MG63 (cell line): ENCODE measurements at places on chromosomes 1 and 21.

DNA sequence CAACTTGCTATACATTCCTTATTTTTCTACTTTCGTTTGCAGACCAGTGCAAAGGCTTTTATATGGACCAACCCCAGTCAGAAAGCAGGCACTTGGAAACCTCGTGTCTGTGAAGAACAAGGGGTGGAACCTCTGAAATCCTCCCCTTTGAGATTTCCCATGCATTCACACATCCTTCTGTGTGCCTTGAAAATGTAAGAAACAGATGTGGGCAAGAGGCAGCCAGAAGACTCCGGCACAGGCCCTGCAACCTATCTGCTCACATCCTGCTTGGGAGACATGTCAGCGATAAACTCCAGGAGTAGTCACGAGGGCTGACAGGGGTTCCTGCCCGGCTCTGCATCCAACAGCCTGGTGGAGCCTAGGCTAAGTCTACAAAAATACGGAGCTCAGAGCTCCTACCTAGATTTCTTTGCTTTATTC, 42.5 kb downstream of the ETS2 start:
- no peak for DNase-seq

DNA sequence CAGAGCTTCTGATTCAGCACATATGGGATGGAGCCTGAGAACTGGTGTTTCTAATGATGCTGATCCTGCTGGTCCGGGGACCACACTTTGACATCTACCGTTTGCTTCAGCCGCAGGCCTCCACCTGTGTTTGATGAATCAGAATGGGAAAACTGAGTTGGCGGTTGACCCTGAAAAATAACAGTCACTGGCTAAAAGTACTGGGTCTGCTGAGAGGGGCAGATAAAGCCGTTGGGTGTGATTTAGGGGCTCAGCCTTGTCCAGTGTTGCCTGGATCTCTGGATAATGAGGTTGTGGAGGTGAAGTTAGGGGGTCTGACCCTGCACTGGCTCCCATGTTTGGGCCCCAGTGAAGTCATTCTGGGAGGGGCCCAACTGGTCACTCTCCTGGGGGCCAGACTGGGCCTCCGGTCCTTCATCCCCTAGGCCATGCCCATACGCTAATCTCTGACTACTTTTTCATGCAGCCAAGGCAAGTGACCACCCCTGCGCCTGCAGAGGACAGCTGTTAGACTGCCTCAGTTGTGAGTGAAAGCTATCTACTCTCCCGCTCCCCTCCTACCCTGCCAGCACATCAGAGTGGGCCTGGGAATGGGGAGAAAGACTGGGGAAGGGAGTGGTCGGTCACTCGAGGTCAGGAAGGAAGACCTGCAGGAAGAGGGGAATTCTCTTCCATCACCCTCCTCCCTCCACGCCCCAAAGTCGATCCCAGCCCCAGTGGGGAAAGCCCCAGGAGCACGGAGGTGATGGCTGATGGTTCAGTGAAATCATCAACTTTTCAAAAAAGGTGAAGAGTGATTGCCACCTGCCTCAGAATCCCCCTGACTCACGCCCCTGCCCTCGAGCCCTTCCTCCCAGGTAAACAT, 27.7 kb downstream of the VASH2 start:
- DNase-seq, result no peak

DNA sequence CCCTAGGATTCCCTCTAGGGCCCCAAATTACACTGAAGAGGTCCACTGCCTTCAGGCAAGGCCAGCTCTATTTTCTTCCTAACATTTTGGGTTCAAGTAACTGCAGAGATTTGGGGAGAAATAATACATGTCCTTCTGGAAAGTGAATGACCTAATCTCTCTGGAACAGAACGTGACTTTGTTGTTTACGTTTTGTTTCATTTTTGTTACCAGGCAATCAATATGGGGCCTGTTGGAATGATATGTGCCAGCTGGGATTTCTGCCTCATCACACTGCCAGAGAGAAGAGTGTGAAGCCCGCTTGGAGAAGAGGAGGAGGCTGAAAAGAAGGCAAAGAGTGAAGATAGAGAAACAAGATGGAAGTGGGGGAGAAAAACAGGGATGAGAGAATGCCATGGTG, 116.7 kb downstream of the FASLG start:
- DNase-seq, result no peak

DNA sequence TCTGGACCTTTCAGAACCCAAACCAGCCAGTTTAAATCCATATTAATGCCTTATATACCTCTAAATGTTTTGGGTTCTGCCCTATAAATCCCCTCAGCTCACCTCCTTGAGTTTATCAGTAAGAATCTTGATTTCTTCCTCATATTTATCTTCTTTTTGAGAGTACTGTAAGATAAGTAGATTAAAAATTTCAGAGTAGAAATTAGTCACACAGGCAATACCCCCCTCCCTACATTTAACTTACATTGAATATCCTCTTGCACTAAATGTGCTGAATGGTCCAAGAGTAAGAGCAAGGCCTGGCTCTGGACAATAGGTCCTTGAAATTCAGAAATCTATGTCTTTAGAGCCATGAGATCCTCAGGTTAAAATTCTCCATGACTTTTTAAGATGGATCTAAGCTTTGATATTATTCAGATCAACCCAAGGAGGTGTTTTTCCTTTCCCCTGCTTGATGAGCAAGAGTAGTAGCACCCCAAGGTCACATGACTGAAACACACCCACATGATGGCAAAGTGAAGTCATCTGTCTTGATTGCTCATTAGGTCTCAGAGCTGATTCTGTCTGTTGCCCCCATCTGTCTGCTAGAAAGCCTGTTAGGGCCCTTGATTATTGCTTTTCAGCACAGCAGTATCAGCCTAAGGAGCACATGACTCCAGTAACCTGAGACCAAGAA, 15.8 kb upstream of the NUP210L start:
- DNase-seq, result no peak

GRCh38 chr21:15028186-15028585, 36.6 kb downstream of the NRIP1 start:
- no peak for DNase-seq

GRCh38 chr1:2887941-2888855, 86.7 kb upstream of the TTC34 start:
- DNase-seq, result no peak

GRCh38 chr1:19432943-19433718, 52.2 kb downstream of the CAPZB start:
- DNase-seq, result no peak

DNA sequence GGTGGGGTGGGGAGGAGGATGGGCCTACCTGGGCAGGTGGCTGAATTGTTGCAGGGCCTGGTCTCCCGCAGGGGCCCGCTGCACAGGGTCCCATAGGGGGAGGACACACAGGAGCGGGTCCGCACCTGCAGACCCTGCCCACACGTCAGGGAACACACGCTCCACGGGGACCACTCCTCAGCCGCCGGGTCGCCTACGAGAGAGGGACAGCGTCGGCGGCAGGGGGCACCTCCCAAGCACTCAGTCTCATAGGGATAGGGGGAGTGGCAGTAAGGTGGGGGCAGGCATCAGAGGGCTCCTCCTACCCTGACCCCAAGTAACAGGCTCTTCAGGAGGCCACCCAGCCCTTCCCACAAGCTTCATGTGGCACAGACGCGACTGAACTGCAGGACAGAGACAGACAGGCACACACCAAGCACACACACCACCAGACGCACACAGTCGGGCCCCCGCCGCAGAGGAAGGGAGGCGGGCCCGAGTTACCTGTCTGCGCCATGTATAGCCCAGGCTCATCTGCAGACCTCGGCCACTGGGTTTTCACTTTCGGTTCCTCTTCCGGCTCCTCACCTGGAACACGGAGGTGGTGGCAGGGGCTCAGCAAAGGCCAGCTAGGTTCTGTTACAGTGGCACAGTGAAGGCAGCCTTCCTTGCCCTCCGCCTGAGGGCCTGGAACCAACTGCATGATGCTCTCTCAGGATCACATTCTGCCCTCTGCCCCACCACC, 19.8 kb downstream of the ADGRB2 start:
- DNase-seq, result no peak

DNA sequence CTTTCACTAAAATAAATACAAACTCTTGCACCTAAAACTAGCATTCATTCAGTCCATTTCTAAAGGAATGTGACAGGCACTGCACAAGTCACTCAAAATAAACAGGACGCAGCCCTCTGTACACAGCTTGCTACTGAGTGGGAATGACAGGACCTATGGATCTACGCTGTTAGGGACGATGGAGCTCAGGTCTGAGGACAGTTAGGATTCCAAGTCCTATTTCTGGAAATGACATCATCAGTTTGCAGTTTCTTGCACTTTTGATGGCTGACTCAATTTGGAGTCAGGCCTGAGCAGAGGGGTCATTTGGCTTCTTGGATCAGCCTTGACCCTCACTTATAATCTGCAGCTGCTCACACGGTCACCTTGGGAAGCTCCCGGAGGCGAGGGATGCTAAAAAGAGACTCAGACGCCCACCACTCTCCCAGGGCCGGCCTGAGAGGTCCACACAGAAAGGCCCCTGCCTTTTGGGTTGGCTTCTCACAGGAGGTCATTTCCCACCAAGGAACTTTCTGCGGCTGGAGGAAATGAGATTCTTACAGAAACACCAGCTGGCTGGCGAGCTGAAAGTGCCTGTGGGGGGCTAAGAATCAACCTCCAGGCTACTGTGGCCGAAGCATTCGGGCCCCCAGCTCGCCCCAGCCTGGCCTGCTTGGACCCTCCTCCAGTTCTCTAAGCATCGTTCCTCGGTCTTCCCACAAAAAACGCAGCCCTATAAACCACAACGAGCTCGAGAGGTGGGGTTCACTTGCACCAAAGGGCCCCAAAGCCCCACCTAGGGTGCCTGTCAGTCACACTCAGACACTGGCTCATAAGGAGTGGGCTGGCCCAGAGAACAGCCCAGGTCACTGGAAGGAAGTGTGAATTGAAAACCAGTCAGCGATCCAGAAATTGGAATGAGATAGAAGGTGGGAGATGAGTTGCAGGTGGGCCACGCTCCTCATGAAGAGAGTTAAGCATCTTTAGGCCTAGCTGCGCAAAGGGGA, 8.9 kb upstream of the PDE9A start:
- no peak for DNase-seq

- DNase-seq, result no peak
Measured at GRCh38 chr1:52041551-52042185, 8.1 kb upstream of the KTI12 start.

DNA sequence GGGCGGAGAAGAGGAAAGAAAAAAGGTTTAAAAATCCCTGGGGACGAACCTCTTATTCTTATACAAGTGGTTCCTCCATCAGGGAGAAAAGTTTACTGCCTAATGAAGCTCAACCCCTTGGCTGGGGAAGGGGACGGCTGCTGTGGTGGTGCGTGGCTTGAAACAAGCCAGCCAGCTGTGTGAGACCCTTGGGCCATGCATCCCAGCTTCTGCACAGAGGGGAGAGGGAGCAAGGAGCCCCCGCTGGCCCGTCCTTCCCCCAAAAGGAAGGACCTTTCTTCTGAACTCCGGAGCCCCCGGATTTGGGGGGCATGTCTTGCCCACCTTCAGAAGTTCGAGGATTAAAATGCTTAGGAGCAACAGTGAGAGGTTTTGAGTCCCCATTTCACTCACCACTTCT, 67.3 kb downstream of the STUM start:
- DNase-seq, result no peak

DNA sequence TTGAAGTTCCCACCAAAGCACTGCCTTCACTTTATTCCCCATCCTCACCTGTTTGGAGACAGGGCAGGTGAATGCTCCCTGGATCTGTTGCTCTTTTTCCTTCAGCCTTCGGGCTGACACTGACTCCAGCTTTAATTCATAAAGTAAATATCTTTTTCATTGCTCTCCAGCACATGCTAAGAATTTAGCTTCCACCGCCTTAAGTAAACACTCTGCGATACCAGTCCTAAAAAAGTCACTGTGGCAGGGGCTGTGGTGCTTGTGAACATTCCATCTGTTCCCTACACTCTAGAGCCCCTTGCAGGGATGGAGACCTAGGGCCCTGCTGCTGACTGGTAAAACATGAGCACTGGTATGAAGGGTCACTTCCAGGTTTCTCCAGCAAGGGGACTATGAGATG, 896 bp upstream of the PLA2G2A start:
- no peak for DNase-seq

- peak; percentile 25 for DNase-seq
Measured at GRCh38 chr1:209045331-209046057, 538.0 kb upstream of the CAMK1G start.

DNA sequence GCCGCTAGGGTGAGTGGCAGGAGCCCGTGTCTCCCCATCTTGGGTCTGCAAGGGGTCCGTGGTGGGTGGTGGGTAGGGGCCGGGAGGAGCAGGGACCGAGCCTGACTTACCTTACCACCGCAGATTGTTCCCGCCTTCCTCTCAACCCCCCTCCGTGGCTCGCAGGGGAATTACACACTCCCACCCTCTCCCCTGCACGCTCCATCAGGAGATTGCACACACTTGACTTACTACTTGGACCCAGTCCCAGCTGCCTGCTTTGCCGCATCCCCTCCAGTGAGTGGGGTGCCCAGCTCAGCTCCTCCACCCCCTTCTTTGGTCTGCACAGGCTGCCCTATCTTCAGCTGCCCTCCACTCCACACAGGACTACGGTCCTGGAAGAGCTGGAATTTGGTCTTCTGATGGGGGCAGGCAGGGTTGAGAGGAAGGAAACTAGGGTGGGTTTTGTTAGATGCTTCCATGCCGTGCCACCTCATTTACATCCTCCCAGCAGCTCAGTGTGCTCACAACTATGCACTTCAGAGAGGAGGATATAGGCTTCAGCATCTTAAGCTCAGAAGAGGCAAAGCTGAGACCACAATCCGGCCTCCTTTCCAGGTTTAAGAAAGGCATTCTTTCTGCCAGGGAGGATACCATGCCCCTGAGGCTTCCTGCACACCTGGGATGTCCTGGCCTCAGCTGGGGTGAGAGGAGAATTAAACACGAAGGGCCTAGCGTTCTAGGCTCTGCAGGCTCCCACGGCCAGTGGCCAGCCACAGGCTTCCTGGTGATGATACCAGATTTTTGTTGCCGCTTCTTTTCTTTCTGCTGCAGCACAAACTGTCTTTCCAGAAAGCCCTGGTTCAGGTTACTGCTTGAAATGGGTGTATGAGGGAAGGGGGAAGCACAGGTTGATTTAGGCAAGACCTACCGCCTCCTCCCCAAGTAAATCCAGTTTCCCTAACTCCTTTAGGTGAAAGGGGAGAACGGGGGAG, 2.3 kb downstream of the KCNC4 start:
- DNase-seq, result no peak

GRCh38 chr1:103194060-103194459, 85.7 kb upstream of the COL11A1 start:
- DNase-seq, result no peak

DNA sequence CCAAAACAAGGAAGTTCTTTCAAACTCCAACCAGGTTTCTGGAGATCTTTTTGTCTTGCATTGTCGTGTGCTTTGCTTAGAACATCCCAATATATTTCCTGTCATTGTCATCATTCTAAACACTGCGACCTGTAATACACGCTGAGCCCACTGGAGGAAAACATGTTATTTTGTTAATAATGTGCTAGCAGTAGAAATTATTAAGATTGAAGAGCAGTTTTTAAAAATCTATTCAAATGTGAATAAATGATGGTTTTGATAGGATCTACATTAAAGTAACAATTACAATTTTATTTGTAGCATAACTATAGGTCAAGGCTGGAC, 268.5 kb downstream of the PTPRC start:
- no peak for DNase-seq

GRCh38 chr1:46527474-46528296, 23.8 kb downstream of the KNCN start:
- peak; percentile 70 for DNase-seq

GRCh38 chr1:245395680-245396079, 240.9 kb downstream of the KIF26B start:
- DNase-seq, result no peak

- peak; percentile 51 for DNase-seq
Measured at GRCh38 chr1:58293388-58293787, 253.1 kb downstream of the OMA1 start.
